ENCODE measurements at places on chromosomes 4 and X.

DNA sequence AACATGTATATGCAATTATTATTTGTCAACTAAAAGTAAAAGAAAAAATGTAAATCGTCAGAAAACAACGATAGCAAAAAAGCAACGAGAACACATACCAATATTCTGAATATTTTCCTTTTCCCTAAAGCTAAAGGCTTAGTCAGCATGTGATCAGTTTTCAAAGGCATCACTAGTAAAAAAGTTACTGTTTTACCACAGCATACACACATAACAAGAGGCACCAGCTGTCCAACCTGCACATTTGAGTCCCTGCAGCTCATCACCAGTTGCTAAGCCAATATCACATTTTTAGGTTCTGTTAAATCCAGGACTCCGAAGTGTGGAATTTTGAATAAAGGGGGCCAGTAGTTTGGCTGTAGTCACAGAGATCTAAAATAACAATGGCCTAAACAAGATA, 203.8 kb downstream of the ADGRA3 start:
- DNase-seq, result no peak

DNA sequence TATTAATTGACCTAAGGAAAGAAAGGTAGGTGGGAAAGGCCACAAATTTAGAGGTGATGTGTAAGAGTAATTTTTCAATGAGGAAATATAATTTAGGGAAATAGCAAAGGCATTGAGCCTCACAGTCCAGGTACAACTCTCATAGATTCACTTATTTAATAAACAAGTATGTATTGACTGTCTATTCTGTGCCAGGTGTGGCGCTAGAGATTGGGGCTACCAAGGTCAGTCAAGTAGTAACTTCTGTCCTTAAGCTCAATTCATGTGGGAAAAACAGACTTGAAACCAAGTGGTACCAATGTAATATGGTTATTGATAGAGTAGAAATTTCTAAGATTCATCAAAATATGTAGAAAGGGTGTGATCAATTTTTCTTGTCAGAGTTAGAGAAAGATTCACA, 257.5 kb downstream of the C4orf33 start:
- no peak for DNase-seq

DNA sequence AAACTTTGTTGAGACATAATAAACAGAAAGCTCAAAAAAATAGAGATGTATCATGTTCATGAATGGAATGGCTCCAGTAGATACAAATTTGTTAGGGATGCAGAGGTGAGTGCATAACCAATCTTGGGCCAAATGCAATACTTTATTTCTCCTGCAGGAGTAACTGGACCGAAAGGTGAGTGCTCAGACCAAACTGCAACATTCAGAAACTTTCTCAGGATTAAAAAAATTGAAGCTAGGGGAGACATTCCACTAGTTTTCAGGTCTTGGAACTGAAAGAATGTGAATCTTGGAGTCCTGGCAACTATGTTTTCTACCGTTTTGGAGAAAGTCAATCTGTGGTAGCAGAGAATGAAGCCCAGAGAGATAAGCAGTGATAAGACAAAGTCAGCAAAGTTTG, 21.2 kb upstream of the LCORL start:
- no peak for DNase-seq

- no peak for DNase-seq
These were observed 51.9 kb upstream of the XIAP start for GRCh38 chrX:123807835-123808416.

DNA sequence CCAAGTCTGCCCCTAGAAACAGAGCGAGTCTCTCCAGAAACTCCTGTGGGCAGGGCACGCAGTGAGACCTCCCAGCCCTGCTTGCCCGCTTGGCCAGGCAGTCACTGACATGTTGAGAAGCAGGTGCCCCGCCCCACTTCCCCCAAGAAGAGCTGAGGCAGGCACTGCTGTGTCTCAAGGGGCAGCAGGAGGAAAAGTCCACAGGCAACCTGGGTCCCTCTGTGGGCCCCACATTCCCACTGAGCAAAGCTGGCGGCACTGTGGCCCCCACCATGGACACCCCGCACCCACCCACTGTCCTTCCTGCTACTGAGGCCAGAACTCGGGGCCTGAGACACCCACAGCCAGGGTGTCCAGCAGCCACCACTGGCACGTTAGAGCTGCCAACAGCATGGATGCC, 137.3 kb upstream of the NKX1-1 start:
- no peak for DNase-seq

- DNase-seq, result no peak
These were observed 10.1 kb upstream of the RNF4 start for GRCh38 chr4:2458546-2459491.

DNA sequence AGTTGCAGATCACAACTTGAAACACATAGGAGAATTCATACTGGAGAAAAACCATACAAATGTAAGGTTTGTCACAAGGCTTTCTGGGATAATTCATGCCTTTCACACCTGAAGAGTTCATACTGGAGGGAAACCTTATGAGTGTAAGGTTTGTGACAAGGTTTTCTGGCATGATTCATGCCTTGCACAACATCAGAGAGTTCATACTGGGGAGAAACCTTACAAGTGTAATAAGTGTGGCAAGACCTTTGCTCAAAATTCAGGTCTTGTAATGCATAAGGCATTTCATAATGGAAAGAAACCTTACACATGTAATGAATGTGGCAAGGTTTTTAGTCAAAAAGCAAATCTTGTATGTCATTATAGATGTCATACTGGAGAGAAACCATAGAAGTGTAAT, 58.8 kb upstream of the ENPEP start:
- no peak for DNase-seq

DNA sequence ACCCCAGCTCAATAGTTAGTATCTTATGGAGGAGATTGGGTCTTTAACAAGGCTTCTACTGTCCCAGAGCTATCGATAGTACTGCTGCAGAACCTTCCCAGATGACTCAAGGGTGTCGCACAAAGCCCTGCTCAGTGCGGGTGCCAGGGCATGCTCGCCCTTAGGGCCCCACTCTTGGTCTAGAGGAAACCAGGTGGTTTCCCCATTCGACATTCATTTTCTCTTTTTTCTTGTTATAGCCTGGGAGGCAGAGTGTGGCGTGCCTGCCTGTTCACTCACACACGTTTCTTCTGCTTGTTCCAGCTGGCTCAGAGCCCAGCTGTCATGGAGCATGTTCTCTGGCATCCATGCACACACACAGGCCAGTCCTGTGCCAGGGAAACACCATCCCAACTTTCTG, 144.5 kb downstream of the SMIM20 start:
- no peak for DNase-seq

DNA sequence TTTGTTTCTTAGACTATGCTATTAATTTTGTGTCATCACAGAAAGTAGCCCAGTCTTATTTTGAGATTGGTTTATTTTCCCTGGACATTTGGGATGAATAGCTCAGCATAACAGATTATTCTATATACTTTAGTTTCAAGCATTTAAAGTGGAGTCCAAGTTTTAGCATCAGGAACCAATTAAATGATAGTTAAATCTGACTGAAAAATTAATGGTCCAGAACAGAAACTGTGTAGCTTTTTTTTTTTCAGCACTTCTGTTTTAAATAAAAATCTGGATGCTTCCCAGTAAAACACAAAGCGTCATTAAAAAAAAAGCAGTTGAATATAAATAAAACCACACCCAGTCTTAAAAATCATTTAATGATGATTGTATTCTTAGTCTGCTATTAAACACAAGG, 59.4 kb upstream of the PITX2 start:
- DNase-seq, result no peak

DNA sequence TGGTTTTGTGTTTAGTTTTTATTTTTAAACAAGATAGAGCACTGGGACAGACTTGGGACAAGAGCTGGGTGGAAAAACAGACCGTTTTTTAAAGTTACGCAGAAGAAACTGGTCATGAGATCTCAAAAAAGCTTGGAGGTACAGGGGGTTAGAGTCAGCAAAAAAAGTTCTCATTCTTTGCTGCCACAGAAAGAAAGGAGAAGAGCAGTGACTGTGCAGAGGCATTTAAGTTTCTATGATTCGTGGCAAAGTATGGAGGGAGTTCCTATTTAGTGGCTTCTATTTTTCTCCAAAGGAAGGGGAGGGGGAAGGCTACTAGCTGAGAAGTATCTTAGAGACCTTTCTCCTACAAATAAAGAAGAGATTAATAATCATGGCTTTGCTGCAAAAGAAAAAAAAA, 68.3 kb downstream of the MANBA start:
- no peak for DNase-seq

- no peak for DNase-seq
These were observed 343.1 kb upstream of the FAM241A start for GRCh38 chr4:111802191-111802590.

DNA sequence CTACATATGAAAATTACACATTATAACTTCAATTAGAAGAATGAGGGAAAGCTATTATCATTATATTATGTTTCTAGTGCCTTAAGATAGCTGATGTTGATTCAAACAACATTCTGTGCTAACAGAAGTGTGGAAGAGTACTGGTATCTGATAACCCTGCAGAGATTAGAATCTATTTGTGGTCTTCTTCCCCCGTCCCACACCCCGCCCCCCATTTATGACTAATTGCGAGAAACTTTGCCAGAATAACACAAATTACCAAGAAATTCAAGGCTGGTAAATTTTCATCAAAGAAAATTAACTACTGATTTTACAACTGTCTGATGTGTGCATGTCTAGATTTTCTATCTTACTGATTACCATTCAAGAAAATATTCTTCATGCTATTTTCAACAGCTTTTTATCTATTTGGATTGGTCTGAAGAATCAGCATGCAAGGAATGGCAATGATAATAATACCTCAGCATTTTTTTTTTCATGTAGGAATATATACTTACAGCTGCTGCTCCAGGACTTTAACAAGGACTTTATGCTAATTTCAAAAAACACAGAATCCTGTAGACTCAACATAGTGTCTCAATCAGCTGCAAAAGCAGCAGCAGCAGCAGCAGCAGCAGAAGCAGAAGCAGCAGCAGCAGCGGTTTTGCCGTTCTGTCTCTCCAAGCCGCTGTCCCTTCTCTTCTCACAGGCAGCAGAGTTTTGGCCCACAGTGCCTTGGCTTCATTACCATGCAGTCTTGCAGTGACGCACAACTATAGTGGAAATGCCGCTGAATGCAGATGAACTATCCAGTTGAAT, 126.7 kb downstream of the FRYL start:
- DNase-seq, result peak; percentile 6

All from T-cell (primary cell).